Fibroblast of skin of scalp (primary cell): ENCODE measurements at places on chromosomes 3 and 15.

DNA sequence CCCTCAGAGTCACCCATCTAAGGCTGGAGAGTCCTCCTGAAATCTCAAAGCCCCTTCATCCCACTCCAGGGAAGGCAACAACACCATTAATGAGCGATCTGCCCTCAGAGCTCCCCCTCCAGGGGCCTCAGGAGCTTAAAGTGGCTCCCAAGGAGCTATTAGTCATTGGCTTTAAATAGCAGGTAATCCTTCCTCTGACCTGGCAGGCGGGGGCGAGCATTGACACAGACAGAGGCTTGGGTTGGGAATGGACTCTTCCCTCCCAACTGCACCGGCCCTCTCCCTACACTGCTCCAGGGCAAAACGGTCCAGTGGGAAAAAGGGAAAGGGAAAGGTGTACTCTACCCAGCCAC is 1.4 kb downstream of the MFGE8 start:
- DNase-seq = no peak

DNA sequence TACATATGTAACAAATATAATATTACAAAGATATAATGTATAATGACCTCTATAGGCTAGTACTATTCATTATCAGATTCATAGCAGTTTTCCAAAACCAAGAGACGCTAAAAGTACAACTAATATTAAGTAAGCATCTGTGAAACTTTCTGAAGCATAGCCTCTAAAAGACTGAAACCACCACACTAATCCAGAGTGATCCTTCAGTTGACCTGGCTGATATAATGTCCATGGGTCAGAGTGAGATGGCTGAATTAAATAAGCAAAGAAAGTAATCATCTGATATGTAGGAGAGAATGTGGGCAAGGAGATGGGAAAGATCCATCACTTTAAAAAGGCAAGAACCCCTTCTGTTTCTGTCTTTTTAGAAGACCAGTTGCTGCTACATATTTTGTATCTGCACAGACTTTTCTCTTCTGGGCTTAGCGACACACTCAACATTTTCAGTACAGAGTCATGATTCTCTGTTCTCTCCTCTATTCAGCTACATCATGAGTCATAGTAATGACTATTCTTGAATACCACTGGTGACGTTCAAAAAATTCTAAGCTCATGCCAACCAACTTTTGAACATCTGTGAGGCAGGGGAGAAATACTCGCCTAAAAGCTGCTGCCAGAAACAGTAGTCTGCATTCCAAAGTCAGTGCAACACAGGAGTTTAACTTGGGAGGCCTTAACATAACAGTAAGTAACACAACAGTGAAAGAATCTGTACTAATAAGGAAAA is 149.6 kb downstream of the MAGI1 start:
- peak; percentile 98 for DNase-seq

GRCh38 chr3:182108371-182108770 is 396.6 kb downstream of the SOX2 start:
- DNase-seq = no peak

DNA sequence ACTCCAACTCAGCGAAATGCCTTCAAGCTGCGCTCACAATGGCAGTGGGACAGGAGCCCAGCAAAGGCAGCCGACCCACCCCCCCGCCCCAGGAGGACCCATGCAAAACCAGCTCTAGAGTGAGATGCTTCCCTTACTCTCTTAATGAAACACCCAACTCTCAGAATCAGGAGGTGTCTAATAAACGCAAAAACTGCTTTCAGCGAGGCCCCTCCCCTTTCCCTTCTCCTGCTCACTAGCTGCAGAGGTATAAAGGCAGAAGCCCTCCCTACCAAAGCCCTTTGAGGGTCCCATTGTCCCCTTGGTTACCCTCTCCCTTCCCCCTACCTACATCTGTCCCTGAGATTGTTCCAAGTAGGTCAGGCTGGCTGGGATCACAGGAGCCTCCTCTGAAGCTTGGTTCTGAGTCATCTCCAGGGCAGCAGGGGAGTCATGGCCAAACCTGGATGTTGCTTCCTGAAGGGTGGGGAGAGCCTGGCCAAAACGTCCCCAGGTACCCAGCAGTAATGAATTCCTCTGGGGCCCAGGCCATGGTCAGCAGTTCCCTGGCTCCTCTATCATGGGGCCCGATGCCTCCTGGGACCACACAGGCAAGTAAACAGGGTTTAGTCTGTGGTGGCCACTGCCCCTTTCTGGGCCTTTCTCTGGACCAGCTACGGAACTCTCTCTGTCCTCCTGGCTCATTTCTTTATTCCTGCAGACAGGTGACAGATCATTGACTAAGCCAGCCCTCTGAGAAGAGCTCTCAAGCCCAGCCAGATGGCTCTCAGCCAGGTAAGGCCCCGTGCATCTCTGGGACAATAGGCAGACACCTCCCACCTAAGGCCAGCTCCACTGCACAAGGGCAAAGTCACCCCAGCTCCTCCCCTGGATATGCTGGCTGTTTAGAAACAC is 8.6 kb downstream of the KLHL25 start:
- DNase-seq = no peak

- DNase-seq = peak; percentile 5
Observed at GRCh38 chr3:89783341-89783927, 676.0 kb downstream of the EPHA3 start.

- no peak for DNase-seq
Observed at GRCh38 chr3:31917303-31918005, 63.6 kb downstream of the OSBPL10 start.

DNA sequence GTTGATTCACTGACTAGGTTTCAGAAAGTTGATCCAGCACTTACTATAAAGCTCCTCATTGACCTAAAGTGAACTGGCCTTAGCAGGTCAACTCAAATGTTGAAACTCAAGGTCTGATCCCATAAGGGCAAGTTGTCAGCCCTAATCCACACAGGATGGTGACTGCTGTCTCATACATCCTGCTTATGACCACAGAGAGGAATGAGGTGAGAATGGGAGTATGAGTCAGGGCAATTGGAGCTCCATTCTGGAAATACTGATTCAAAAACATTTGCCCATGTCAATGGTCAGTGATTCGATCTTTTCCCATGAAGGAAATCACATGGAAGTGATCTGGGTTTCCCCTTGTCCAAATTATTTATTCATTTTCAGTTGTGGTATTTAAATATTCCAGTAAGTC is 78.7 kb downstream of the ZNF385D start:
- DNase-seq = peak; percentile 77

- DNase-seq = no peak
Observed at GRCh38 chr3:78481050-78481449, 1286.7 kb downstream of the ROBO1 start.

DNA sequence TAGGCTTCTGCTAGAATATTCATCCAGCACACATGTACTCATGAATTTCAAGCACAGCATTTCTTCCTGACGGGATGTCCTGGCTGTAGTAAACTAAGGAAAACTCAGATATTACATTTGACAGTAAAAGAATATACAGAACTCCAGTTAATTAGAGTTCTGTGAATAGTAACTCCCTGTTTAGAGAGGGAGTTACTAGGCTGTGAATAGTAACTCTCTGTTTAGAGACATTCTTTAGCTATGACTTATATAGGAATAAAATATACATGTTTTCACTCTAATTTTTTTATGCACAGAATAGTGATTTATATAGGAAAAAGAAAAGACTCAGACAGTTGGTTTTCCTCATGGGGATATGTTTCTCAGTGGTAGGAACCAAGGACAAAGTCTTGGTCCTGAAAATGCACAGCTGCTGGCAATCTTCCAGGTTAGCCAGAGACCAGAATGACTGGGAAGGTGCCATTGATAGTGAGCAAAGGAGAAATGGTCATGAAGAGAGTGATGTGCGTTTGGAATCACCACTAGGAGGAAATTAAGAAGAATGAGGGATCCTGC is 480.7 kb upstream of the THBS1 start:
- peak; percentile 71 for DNase-seq

DNA sequence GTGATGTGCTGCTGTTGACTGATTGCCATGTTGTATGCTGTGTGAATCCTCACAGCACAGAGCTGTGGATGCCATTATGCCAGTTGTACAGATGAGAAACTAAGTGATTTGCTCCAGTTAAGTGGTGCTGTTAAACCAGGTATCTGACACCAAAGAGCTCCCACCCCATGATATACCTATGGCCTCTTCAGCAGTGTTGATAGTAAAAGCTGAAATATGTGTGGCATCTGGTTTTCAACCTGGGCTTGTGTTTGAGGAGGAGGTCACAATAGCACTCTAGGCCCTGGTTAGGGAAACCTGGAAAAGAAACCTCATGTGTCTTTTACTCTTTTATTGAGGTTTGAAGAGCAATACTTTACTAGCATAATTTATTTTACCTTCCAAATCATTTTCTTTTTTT is 21.4 kb downstream of the RAD54L2 start:
- no peak for DNase-seq

GRCh38 chr3:94099311-94099710 is 36.5 kb downstream of the NSUN3 start:
- DNase-seq = no peak

DNA sequence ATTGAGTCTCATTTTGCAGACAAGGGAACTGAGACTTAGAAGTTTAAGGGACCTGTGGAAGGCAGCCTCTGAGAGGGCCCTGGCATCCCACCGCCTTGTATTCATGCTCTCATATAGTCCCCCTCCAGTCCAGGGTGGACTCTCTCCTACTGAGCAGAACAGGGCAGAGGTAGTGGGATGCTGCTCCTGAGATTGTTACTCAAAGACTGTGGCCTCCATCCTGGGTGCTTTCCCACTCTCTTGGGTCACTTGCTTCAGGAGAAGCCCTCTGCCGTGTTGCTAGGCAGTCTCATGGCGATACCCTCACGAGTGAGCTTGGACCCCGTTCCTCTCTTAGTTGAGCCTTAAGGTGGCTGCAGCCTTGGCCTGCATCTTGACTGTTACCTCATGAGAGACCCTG is 22.2 kb upstream of the ADCY5 start:
- no peak for DNase-seq

- no peak for DNase-seq
Observed at GRCh38 chr3:178182337-178182779, 353.9 kb upstream of the KCNMB2 start.

GRCh38 chr3:170219850-170220249 is 2.4 kb upstream of the PRKCI start:
- no peak for DNase-seq

GRCh38 chr3:141854599-141854998 is 21.8 kb upstream of the ATP1B3 start:
- no peak for DNase-seq

GRCh38 chr3:41847679-41848078 is 114.2 kb downstream of the ULK4 start:
- no peak for DNase-seq
